ENCODE measurements at places on chromosomes 11 and 22.
A peak's percentile ranks its signal among the peaks of the same experiment; 100 is the strongest.

GRCh38 chr11:8282631-8283030, 19.0 kb upstream of the LMO1 start:
- no peak for DNase-seq

DNA sequence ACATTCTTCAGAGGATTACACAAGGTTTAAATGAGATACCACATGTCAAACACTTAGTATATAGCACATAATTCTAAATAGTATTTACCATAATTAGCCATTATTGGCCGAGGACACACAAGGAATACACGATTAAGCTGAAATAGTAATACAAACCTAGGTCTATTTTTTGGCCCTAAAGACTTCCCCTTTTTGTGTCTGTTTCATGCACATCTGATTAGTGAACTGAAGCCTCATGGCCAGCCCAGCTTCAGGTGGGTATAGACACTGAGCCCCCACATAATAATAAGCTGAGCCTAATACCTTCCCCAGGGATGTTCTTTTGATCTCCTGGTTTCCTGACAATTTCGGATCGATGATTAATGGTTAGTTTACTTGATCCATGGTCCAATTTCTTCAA, 2.1 kb downstream of the GLYATL1B start:
- no peak for DNase-seq

DNA sequence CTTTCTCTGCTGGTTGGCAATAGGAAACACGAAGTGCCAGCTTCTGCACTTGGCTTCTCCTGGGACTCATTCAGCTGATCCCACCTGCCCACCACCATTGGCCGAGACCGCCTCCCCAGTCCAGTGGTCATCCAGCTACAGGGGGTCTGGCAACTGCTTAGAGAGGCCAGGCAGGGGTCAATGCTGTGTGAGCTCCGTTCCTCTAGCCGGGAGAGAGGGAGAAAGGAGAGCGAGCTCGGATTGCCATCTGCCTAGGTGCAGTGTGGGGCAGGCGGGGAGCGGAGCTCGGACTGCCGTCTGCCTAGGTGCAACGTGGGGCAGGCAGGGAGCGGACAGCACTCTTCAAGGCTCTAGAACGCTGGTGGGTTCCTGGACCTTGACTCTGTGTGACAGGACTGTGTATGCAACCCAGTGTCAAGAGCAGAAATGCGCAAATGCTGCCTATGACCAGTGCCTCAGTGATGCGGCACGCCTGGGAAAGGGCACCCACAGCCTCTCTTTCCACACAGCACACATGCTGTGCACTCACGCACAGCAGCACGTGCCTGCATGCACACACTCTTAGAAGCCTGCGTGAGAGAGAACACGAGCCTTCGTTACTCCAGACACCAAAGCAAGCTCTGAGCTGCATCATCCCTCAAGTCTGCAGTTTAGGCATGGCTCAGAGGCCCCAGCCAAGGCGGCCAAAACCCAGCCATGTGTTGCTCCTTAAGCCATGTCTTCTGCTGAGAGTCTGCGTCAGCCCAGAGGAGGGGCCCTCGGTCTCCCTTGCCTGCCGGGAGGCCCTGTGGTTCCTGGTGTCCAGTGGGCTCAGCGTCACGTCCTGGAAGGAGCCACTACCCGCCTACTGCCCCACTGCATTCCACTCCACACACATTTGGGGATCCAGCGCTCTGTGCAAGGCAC, 26.8 kb upstream of the JAM3 start:
- DNase-seq, result no peak

DNA sequence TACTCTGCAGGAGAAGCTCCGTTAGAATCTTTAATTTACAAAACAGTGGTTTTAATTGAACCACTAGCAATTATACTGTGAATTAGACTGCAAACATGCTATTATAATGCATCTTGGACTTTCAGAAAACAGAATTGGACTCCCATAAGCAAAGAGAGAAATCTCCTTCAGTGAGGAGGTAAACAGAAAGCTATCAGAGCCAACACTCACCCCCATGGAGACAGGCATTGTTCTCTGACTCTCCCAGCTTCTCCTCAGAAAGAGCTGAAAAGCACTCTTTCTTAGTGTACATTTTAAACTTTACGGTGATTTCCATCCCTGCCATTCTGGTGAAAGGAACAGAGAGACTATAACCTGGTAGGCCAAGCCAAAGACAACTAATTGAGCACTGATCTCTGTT, 176.9 kb downstream of the GRIA4 start:
- no peak for DNase-seq

DNA sequence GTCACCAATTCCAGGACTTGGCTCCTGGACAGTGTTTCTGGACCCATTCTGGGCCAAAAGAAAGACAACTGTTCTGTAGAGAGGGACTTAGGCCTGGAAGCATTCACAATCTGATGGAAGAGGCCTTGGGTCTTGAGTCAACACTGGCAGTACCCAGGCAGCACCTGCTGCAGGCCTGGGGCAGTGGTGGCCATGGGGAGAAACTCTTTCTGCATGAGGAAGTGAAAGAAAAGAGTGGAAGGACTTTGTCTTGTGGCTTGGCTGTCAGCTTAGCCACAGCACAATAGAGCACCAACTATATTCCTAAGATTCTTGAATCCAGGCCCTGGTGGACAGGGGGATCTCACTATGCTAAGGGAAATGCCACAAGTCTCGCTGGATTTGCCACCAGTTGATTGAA, 70.6 kb downstream of the CTSC start:
- no peak for DNase-seq

- DNase-seq, result no peak
These were observed 8.0 kb downstream of the POLD4 start for GRCh38 chr11:67345247-67345919.

- DNase-seq, result no peak
These were observed 23.7 kb upstream of the BID start for GRCh38 chr22:17797721-17798559.

GRCh38 chr11:96187822-96188221, 155.2 kb downstream of the MAML2 start:
- peak; percentile 49 for DNase-seq

DNA sequence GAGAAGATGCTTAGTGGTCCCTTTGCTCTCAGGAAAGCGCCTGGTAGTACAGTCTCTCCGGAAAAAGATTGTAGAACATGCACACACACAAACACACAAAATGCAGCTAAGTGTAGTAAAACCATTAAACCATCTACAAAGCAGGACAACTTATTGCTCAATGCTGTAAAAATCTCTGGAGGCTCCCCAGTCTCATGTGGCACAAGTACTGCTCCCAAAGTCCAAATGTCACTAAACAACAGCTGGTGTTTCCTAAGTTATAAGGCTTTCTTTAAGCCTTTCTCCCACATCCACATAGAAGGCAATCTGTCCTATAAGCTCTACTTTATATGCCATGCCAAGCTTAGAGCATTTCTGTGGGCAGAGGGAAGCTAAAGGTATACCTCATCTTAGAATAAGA, 32.9 kb downstream of the CDON start:
- no peak for DNase-seq

GRCh38 chr22:46289244-46289891, 7.3 kb upstream of the GTSE1 start:
- DNase-seq, result no peak

GRCh38 chr11:73156114-73156513, 14.0 kb upstream of the FCHSD2 start:
- DNase-seq, result no peak

DNA sequence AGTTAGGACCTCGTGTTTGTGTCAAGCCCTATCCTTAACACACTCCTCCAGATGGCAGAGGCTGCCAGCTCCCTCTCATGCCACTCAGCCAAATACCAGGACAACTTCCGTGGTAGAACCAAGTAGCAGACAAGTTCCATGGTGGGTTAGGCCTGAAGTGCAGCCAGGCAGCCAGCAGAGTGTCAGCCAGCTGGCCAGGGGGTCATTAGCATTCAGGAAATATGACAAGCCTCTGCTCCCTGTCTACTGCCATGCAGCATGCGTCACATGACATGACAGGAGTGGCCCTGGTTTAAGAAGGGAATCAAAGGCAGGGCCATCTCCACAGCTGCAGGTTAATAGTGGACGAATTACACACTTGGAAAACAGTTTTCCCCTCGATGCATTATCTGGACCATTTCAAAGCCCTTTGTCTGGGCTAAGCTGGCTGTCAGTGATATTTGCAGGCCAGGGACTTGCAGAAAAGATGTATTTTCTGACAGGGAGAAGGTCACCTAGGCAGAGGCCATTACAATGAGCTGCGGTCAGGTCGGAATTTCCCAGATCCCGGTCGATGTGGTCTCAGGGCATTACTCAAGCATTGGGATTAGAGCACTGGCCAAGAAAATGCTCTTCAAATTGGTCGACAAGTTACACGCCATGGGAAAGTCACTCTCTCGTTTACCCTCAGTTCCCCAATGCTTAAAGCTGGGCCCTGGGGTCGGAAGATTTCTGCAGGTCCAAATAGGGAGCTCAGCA, 461.7 kb upstream of the CADM1 start:
- no peak for DNase-seq

GRCh38 chr11:9645881-9646280, 18.0 kb upstream of the SWAP70 start:
- no peak for DNase-seq

DNA sequence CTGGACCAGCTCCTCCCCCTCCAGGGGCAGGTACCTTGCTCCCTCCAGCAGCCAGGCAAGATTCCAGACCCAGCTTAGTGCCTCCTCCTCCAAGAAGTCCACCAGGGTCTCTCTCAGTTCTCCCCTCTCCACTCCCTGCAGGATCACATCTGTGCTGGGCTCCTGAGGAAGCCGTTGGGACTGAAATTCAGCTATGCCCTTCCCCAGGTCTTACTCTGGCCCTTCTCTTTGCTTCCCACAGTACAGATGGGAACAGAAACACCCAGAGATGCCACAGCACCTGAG, 14.6 kb downstream of the WNT7B start:
- DNase-seq, result no peak

DNA sequence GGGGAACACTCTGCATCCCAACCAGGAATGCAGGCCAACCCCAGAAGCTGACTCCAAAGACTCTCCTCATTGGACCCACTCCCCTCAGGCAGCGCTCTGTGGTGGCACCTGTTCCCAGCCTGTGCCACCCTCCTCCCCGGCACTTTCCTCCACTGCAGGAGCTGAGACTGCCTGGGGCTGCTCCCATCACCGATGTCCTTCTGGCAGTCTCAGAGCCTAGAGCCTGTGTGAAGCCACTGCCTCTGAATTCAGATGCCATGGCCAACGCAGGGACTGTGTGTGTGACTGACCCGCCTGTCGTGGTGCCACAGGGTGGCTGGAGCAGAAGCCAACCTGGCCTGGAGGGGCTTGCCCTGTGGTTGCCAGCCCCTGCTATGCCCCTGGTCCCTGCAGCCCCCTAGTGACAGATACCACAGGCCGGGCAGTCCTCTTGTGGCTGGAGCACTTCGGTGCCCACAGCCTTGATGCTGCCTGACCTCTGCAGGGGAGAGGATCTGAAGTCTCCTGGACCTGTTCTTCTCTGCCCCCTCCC, 43.2 kb downstream of the TBX1 start:
- no peak for DNase-seq

DNA sequence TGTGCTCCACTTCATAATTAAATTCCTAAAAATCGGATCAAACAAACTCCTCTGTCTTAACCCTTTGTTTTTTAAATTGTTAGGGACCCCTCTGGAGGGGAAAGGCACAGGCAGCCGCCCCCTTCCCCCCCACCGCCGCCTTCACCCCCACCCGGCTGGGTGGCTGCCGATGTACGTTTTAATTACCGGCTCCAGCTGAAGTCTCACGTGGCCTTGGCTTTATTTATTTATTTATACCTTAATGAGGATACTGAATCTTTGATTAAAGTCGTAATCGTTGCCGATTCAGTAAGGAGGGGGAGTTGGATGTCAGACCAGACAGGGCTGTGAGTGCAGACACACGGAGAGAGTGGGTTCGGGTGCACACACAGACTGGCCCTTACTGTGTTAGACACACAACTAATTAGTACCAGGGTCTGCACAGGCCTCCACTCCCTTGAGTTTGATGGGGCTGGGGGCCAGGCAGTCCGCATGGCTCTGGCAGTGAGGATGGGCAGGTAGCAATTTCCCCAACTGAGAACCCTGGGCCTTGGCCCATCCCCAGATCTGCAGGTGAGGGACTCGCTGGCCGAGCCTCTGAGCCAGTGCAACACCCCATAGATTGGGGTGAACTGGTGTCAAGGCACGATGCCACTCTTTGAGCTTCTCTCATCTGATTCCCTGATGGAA, 51.3 kb upstream of the NNMT start:
- DNase-seq, result no peak

- DNase-seq, result no peak
These were observed 46.8 kb downstream of the PAMR1 start for GRCh38 chr11:35478471-35479091.

DNA sequence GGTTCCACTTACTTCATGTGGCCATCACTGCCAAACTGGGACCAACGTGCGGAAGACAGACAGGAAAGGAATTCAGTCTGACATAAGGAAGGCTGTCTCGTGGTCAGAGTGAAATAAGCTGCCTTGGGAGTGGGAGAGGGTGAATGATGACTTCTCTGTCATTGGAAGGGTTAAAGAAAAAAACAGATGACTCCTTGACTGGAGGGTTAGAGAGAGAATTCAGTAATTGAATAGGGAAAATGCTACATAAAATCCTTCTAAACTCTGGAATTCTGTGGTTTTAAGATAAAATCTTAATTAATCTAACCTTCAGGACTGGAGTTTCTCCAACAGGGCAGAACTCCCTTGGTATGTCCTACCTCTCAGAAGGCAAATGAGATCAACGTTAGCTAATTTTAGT, 33.8 kb downstream of the RAB30 start:
- no peak for DNase-seq

- DNase-seq, result no peak
These were observed 20.1 kb downstream of the ZNF74 start for GRCh38 chr22:20414059-20414440.

- no peak for DNase-seq
These were observed 502.4 kb downstream of the MIAT start for GRCh38 chr22:27159716-27160295.

DNA sequence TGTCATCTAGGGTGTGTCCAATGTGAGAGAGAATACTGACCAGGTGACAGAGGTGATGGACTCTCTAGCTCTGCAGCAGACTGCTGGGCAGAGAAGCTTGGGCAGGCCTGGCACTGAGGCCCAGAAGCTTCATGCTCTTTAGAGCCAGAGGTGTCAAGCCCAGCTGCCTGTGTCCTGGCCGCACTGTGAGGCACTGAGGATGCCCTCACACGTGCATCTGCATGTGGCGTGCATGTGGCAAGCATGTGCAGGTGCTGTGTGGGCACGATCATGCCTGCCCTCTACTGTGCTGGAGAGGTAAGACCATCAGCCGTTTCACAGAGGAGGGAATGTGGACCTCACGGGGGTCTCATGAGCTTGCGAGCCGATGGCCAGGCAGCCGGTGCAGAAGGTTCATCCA, 15.8 kb upstream of the TXNRD2 start:
- no peak for DNase-seq

DNA sequence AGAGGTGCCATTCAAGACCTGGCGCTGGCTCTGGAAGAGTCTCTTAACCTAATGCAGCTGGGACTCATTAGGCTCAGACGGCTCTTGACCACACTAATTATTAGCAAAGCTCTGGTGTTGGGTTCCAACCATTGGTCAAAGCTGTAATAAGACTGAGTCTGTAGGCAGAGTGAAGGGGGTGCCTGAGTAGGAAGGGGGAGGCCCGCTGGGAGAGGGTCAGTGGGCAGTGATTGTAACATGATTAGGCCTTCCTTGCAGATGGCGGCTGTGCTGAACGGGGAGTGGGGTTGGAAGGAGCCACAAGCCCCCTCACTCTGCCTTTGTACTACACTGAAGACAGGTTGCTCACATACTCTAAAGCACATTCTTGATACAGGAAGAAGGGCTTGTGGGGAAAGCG, 5.2 kb downstream of the SRPRA start:
- no peak for DNase-seq
